ENCODE measurements at places on chromosomes 5 and 9. TPM values are rescaled to one million over a fixed set of nuclear protein-coding genes. Genes with fewer than 3 reads are reported as not detected.
A peak's percentile ranks its signal among the peaks of the same experiment; 100 is the strongest.

Gene TLR4
- not detected for total RNA-seq

Gene ANKRA2
- total RNA-seq, result 20.2 TPM

Gene ANKRD18A
- 2.3 TPM for total RNA-seq

Gene ALDOB
- total RNA-seq, result not detected

Gene INSL4
- total RNA-seq, result not detected

Gene CCNJL
- not detected for total RNA-seq

DNA sequence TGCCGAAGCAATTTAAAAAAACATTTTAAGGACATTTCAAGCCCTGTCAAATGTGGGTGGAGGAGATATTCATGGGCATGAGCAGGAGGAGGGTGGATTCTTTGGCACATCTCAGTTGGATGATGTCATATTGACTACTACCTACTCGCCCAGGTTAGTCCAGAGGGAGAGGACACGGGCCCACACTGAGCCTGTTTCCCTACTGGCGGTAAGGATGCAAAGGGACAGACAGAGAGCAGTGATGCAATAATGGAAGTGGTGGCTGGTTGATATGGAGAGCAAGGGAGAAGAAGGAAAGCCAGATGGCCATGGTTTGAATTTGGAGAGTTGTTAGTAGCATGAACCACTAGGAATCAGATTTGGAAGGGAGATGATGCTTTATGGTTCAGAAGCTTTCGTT, 34.1 kb upstream of the PDE8B start:
- no peak for DNase-seq

GRCh38 chr9:137178201-137178938, 6.5 kb upstream of the TMEM210 start:
- DNase-seq, result no peak

- peak; percentile 27 for DNase-seq
These were observed 684.0 kb upstream of the ACO1 start for GRCh38 chr9:31700252-31701045.

GRCh38 chr9:36780186-36780585, 207.5 kb downstream of the MELK start:
- no peak for DNase-seq

DNA sequence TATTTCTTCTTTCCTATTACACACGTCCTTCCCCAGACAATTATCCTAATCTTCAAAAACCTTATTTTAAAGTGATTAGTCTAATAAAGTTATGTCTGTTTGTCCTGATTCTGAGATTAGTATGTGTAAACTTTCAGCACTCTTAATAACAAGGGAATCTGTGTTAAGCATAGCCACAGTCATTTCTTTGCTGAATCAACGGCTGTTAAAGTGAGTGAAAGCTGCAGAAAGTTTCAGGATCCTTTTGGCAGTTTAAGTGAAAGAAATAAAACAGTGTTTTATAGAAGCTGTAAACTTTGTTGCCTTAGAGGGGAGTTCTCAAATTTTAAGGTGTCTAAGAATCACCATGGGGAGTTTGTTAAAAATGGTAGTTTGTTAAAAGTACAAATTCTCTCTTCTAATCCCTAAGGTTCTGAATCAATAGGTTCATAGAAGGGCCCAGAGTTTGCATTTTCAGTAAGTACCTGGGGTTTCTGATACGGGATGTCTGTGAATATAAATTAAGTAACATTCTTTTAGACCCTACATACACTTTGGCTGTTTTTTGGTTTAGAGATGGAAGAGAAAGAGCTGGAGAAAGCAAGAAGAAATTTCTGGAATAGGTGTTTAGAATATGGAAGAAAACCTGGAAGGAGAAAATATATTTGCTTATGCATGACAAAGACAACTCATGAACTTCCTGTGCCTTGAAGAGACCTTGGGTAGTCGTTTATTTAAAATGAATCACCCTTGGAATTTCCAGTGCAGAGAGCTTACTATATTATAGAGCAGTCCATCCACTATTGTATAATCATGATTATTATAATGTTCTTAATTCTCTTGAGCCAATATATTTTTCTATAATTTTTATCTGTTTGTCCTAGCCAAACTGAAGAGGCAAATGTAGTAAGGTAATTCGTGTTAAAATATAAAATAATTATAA, 45.7 kb downstream of the SCAMP1 start:
- no peak for DNase-seq

DNA sequence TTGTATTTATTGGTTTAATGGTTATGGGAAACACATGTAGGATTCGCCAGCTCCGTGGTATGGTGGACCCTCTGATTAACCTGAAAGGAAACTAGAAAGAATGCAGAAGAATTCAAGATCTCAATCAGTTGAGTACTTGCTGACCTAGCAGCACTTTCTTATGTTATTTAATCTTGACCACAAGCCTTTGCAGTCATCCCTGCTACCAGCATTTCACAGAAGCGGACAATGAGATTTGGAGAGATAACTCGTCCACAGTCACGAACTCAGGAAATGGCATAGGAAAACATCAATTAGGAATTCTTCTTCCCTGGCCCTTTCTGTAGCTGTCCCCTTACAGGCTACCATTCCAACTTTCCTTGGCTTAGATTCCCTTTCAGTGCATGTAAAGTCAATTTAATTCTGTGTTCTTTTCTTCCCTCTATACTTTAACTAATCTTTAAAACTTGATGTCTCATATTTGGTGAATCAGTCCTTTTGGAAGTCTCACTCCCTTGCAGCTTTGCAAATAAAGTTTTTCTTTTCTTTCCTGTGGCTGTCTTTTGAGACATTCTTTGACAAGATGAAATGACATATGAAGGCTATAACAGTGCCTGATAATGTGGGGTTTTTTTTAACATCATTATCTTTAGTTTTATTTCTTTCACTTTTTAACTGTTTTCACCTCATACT, 1.3 kb upstream of the SLC44A1 start:
- no peak for DNase-seq

DNA sequence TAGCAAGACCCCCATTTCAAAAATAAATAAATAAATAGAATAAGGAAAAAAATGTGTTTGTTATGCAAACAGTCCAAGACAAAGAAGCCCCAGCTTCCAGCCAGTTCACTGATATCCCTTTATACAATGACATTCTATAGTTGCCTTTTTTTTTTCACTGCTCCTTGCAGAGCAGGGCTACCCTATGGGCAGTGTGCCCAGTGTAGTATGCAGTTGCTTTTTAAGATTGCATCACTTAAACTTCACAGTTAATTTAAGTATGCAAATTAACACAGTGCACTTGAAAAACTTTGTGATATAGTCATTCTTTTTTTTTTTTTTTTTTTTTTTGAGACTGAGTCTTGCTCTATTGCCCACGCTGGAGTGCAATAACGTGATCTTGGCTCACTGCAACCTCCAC, 40.8 kb upstream of the ARRDC3 start:
- no peak for DNase-seq
